DMS79 (cell line): ENCODE measurements at places on chromosomes 2 and 18.

GRCh38 chr18:44897411-44897810, 216.7 kb downstream of the SETBP1 start:
- DNase-seq, result no peak

GRCh38 chr2:95240556-95240955, 33.2 kb downstream of the ZNF892 start:
- DNase-seq, result no peak

DNA sequence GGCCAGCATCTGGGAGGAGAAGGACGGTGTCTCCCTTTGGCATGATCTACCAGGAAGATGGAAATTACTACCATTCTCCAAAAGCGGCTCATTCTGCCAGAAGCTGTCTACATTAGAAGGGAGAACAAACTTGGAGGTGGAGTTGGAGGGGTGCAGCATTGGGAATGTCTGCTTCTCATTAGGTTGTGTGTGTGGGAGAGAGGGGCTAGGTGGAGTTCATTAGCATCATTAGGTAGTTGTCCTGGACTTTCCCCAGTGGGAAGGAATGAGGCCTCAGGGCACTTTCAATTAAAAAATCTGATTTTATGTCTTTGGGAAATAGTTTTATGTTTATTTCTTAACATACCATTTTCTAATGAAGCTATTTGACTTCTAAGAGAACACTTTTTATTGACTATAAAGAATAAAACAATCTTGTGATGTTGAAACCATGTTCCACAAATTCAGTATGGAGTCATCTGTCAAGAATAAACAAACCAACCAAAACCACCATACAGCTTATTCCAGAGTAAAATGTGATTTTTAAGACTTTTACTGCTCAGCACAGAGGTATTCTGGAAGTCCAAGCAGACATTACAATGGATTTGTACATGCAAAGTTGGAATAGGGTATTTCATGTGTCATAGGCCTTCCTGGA, 60.6 kb downstream of the VAPA start:
- no peak for DNase-seq

DNA sequence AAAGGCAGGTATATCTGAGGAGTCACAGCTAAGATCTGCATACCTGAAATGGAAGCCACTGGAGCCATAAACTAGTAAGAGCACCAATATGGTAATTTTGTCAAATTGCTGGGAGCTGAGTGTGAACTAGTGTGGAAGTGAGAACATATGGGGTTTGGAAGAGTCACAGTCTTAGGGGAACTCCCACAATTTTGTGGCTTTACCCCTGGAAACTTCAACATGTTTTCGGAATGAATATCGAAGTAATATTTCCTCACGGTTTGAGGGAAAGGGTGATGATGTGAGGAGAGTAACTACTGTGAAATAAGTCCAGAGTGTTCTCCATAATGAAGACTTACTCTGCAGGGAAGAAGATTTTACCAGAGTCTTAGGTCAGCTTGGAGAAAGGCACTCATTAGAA, 565.9 kb downstream of the RIT2 start:
- no peak for DNase-seq

DNA sequence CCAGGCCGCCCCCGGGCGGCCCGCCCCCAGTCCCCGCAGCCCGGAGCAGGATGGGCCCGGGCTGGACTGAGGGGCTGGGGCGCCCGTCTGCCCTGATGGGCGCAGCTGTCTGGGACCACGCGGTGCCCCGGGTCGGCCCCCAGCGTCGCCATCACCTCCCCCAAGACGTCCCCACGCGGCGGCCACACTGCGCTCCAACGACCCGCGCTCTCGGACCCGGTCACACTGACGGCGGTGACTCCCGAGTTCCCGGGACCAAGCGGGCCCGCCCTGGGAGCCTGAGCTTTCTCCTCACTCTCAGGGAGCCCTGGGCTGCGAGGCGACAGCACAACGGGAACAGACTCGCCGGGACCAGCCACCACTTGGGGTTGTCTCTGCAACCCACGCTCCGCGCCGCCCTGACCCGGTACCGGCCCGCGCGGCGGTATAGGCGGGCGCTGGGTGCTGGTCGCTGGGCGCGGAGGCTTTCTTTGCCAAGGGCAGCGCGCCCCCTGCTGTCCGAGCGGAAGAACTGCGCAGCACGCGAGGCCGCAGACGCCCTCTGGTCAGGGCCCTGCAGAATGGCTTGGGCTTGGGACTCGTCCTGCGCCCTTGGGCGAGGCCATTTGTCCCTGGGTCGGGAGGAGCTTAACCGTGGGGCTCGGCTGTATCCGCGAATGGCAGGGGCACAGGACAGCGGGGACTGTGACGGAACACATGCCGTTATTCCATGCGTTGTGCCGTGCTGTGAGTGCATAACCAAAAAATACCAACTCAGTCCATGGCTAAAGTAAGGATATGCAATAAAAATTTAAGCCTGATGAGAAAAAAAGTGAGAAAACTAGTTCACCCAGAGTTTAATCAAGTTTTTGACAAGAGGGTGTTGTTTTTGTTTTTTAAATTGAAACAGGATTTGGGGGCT, 54.8 kb upstream of the ANKRD62 start:
- DNase-seq, result no peak

- DNase-seq, result no peak
Measured at GRCh38 chr18:23701017-23701416, 11.8 kb downstream of the LAMA3 start.

DNA sequence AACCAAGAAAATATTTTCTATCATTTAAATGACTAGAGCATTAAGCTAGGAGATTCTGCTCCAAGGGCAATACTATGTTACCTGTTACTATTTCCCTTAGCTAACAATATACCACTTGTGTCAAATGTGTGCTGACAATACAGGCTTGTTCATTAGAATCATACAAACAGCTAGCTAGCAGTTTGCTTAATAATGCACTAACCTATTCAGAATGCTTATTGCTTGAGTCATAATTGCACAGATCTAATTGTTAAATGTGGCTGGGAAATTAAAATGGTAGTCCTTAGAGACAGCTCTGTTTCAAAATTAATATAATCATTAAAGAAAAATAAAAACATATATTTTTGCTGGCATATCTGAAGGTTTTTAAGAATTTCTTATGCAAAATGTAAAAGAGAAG, 344.2 kb downstream of the ERBB4 start:
- DNase-seq, result no peak

DNA sequence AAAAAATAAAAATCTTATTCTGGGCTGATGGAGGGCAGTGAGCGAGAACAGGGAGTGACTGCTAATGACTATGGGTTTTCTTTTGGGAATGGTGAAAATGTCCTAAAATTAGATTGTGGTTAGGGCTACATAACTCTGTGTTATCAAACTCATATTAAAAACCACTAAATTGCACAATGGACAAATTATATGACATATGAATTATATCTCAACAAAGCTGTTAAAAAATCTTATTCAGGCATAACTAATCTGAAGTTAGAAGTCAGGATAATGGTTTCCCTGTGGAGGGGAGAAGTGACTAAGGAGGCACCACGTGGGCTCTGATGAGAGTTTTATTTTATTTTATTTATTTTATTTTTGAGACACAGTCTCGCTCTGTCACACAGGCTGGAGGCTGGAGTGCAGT, 32.1 kb upstream of the DPP4 start:
- DNase-seq, result no peak

DNA sequence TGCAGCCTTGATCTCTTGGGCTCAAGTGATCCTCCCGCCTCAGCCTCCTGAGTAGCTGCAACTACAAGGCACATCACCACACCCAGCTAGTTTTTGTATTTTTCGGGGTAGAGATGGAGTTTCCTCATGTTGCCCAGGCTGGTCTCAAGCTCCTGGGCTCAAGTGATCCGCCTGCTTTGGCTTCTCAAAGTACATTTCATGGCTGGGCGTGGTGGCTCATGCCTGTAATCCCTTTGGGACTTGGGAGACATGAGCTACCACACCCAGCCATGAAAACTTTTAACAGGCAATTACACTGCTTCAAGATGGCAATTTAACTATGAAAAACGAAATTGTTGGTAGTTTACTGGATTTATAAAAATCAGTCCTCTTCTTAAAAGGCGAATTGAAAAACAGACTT, 69.7 kb downstream of the MEP1B start:
- DNase-seq, result no peak

GRCh38 chr2:187976986-187977333, 314.7 kb upstream of the GULP1 start:
- DNase-seq, result no peak

GRCh38 chr2:64989982-64990614, 899 bp downstream of the SLC1A4 start:
- DNase-seq, result peak; percentile 13

DNA sequence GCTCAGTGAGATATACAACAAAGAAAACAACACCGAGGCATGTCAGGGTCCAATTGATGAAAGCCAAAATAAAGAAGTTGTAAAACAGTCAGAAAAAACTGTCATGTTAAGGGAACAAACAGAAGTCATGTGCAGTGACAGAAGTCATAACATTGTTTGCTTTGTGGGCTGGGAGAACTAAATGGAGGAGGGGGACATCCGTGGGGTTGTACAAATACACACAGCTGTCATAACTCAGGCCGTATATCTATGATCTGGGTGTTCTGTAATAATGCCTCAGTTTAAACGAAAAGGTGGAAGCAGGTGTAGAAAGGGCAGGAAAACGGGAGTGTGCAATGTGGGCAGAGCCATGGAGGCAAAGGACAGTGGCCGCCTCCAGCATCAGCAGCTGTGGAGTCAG, 27.3 kb downstream of the TIMM21 start:
- no peak for DNase-seq

- no peak for DNase-seq
Measured at GRCh38 chr2:10216677-10217488, 85.8 kb upstream of the HPCAL1 start.

DNA sequence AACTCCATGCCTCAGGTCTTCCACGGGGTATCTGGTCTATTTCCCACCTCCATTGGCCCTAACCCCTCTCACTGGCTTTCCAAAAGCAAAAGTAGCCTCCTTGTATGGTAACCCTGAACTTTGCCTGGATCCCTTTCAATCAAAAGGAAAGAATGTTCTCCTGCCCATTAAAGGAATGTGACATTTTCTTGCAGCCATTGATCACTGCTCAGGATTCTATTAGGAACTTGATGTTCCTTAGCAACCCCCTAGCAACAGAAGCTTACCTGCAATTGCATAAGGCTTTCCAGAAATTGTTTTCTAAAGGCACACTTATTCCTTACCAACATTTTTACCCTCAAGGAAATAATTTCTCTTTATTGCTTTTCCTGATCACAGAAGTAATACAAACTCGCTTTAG, 91.4 kb upstream of the AGAP1 start:
- no peak for DNase-seq
